Retinal pigment epithelial cell (primary cell): ENCODE measurements at places on chromosomes 7 and 10.
A peak's percentile ranks its signal among the peaks of the same experiment; 100 is the strongest.

- no peak for DNase-seq
Measured at GRCh38 chr10:103104721-103105120, 88.4 kb downstream of the NT5C2 start.

DNA sequence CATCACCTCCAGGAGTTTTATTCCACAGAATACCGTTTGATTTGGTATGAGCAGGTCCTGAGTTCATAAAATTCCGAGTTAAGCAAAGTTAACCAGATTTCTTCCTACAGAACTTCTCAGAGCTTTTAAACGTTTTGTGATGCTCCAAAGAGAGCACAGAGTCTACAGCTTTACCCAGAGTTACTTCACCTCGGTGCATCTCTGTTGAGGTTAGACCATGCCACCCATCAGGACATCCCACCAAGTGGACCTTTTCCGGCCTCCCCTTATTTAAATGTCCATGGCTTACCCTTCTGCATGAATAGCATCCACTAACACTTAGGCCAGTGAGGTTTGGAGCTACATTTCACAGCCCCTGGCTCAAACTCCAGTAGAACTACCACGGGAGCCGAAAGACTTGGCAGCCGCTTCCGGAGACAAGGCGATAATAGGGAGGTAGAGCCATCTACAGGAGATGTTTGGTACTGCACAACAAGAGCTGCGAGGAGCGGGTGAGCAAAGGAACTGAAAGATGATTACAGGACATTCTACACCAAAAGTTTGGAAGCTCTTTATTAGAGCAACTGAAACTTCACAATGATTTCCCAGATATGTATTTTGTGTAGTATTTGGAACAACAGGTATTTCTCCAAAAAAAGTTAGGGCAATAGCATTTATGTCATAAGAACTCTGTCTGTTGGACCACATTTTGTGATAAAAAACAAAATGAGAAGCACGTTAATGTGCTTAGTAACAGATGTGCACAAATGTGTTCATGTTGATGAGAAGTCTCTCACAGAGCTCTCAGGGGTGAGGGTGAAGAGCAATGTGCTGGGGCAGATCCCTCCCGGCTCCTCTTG, 174.7 kb downstream of the HERPUD2 start:
- peak; percentile 21 for DNase-seq

DNA sequence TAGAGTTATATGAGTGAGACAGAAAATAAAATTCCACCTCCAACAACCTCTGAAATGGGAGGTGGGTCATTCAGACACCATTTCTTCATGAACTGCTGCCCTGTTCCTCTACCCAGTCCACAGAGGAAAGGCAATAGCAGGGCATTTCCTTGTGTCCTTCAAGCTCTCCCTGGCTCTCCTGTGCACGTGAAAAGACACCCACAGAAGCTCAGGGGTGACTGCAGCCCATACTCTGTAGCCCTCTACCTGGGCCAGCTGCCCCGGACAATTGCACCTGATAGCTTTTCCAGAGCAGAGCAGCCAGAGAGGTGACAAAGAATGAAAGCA, 10.0 kb downstream of the ST8SIA6 start:
- DNase-seq: no peak

GRCh38 chr10:34967335-34967880, 122.7 kb downstream of the CUL2 start:
- no peak for DNase-seq

DNA sequence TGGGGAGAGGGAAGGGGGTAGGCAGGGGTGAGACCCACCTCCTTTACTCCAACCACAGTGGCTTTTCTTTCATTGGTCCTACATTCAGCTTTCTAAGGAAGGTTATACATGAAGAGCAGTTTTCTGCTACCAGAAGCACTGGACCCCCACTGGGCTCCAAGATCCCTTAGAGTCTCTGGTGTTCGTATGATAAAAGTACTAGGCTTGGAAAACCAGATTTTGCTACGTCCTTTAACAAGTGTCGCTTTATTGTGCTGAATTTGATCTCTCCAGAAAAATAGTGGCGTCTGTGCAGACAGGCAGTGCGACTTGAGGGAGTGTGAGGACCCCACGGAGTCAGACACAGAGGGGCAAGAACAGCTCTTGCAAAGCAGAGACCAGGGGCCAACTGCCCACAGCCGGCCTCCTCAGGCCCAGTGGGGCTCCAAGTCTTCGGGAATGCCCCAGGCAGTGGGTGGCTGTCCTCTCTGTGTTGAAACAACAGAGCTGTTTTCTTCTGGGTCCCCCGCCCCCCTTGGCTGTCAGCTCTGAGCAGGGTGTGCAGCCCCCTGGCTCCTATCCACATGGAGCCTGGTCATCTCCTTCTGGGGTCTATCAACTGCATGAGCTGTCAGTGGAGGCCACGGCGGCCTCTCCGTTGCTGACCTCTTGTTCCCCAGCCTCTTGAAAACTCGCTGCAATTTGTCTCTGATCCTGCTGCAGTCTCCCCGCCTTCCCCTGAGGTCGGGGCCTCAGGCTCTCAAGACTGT, 333.2 kb downstream of the RPS24 start:
- DNase-seq: no peak

GRCh38 chr7:158486919-158487318, 100.7 kb downstream of the PTPRN2 start:
- no peak for DNase-seq

DNA sequence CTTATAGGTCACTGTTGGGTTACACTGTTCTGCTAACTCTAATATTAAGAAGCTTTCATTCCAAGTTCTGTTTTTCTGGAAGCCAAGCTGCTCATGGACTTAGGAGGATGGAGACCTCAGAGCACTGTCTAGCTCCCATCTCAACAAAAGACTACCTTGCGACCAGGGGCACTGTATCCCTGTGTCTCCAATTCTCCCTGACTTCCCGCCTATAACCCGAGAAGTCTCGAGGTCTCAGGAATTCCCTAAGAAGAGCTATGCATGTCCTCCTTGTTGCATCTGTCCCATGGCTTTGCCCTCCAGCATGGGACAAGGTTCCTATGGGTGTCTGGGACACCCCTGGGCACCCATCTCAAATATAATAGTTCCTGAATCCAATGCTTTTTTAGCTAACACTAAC, 31.2 kb downstream of the BTBD16 start:
- no peak for DNase-seq

- DNase-seq: no peak
Measured at GRCh38 chr10:48608279-48608681, 3.4 kb upstream of the ARHGAP22 start.

DNA sequence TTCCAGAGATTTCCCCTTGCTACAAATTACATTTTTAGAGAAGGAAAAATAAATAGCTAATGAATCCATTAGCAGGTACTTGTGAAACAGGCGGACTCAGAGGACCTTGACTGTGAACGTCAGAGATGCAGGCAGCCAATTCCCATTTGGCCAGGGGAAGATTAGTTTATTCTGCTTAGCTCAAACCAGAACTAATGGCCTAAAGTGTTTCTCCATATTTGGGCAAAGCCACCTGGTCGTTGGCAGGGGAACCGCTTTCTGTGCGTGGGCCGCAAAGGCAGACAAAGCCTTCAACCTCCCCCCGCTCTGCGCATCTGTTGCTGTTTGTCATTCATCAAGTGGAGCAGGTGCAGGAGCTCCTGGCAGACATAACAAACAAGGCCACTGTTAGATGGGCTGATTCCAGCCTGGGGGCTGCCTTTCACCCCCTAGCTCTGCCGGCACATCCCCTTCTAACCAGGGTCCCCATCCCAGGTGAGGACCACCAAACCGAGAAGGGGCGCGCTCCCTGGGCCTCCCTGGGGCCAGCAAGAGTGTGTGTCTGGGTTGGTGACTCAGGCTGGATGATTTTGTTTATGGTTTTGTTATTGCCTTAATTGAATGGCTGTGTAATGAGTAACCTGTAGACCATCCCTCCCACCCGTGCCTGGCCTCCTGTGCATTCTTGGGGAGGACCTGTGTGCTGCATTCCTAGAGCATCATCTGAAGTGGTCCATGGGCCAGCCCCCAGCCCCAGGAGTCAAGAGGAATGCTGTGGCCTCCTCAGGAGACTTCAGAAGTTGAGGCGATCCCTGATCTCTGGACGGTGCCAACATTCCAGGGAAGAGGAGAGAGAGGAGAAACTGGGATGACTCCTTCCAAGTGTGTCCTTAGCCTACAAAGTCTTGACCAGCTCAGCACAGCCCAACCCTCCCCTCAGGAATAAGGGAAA, 14.5 kb upstream of the CPA1 start:
- DNase-seq: no peak

GRCh38 chr10:124511205-124512039, 49.8 kb downstream of the LHPP start:
- DNase-seq: no peak

DNA sequence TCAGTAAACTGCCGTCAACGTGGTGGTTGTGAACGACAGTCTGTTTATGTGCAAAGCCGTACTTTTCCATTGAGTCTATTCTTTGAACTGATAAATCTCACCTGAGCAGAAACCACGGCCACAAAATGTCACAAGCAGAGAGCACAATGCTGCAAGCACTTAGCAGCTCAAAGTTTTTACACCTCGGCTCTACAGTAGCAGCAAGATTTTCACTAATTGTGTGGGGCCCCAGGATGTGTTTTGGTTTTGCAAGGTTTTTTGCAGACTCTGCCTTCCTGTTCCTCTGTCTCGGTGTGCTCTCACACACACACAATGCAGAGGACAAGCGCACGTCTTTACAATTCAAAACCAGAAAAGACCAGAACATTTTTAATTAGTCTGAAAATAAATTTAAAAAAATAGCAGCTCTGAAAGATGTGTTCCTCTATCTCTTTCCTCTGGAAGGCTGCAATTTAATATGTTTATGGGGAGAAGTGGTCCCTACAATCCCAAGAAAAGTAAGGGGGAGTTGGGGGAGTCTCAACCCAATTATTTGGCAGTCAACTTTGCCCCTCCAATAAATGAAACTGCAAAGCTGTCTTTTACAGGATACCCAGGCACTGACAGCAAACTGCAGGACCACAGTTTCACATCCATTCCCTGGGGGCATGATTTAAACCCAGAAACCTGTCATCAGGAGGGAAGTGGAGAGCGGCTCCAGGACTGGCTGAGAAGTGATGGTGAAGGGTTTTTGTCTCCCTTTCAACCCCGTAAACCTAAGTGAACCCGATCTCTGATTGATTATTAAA, 73.8 kb upstream of the SFMBT2 start:
- no peak for DNase-seq

DNA sequence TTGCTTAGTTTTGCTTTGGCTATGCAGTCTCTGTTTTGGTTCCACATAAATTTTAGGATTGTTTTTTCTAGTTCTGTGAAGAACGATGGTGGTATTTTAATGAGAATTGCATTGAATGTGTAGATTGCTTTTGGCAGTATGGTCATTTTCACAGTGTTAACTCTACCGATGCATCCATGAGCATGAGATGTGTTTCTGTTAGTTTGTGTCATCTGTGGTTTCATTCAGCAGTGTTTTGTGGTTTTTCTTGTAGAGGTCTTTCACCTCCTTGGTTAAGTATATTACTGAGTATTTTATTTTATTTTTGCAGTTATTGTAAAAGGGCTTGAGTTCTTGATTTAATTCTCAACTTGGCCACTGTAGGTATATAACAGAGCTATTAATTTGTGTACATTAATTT, 78.2 kb upstream of the ZNF92 start:
- no peak for DNase-seq

GRCh38 chr7:20260223-20260622, 43.0 kb upstream of the MACC1 start:
- DNase-seq: peak; percentile 59

DNA sequence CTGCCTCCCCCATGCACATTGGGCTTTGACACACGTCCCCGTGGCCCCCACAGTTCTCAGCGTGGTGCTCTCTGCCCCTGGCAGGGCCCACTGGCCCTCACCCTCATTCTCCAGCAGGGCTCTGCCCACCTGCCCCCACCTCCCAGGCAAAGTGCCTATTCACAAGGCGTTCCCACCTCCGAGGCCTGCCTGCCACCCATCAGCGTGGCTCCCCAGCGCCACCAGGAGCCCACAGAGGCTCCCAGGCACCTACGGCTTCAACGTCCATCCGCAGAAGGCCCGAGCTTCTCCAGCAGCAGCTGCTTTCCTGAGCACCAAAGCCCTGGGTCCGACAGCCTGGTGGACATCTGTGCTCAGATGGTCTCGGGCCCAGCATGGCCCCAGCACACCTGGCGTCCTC, 211.8 kb upstream of the PPP2R2D start:
- no peak for DNase-seq

DNA sequence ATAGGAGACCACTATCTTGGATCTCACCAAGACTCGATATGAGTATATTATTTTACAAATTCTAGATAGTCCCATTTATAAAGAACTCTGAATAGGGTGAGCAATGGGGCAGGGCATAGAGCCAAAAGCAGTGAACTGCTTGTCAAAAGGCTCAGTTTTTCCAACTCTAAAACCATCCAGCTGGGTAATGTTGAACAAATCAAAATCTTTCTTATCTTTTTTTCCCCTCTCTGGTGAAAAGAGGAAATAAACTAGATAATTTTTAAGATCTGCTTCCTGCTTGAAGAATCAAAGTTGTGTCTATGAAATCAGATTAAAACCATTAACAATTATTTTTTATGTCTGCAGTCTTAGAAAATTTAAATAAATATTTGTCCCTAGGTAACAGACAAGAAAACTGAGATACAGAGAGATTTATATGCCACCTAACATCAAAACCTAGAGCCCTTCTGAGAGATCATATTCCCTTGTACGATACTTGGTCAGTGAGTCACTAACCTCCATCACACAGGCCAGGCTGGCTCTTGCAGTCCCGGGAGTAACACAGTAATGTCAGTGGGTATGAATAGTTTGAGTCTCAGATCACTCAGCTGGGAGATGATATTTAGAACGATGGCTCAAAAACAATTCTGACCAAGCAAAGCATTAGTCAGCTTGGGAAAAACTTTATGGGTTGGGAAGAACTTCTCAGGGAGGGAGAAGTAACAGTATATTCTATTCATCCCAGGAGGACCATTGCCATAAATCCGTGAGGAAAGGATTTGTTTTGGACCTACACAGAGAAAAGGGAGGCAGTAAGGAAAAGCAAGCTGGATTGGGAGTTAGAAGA, 178.8 kb downstream of the REEP3 start:
- DNase-seq: peak; percentile 77

- no peak for DNase-seq
Measured at GRCh38 chr7:102434039-102434486, 688 bp downstream of the ORAI2 start.

DNA sequence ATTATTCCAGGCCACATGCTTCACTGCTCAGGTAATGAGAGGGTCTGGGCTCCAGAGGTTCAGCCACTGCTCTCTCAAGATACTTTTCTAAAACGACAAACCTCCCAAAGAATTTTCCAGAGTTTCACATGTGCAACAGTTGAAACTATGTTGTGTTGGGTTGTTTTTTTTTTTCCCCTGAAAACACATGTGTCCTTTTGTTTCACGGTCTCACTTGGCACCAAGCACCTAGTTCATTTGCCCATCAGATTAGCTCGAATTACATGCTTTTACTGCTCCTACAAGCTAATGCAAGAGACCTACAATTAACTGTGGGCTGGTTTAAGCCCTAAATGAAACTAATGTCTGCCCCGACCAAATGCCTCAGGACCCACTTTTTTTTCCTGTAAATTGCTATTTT, 313.3 kb downstream of the FGFR2 start:
- no peak for DNase-seq
